ENCODE measurements at places on chromosomes 5 and 9.

- DNase-seq = no peak
Observed at GRCh38 chr9:134441227-134442084, 115.2 kb downstream of the RXRA start.

- DNase-seq = no peak
Observed at GRCh38 chr5:68680366-68680765, 413.4 kb upstream of the SLC30A5 start.

DNA sequence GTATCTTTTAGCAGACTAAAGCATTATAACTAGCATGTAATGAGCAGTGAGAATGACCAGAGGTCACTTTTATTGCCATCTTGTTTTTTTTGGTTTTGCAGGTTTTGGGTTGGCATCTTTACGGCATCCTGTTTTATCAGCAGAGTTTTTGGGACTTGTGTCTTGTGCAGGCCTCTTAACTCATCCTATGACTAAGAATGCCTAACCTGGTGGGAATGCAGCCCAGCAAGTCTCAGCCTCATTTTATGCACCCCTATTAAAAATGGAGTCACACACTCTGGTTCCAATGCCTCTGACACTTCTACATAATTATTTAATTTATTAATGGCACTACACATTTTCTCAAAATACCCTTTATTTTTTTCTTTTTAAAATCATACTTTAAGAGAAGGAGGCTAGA is 726.5 kb upstream of the RIOK2 start:
- DNase-seq = no peak

- no peak for DNase-seq
Observed at GRCh38 chr9:8254541-8254940, 455.0 kb upstream of the DMAC1 start.

GRCh38 chr5:90640484-90641059 is 82.0 kb downstream of the ADGRV1 start:
- no peak for DNase-seq

Data from hematopoietic multipotent progenitor cell treated with erythropoietin and hydrocortisone succinate and interleukin-3 and kit ligand, for 4 days (in vitro differentiated cells).